ENCODE measurements at places on chromosomes 16 and 17.
A peak's percentile ranks its signal among the peaks of the same experiment; 100 is the strongest.

DNA sequence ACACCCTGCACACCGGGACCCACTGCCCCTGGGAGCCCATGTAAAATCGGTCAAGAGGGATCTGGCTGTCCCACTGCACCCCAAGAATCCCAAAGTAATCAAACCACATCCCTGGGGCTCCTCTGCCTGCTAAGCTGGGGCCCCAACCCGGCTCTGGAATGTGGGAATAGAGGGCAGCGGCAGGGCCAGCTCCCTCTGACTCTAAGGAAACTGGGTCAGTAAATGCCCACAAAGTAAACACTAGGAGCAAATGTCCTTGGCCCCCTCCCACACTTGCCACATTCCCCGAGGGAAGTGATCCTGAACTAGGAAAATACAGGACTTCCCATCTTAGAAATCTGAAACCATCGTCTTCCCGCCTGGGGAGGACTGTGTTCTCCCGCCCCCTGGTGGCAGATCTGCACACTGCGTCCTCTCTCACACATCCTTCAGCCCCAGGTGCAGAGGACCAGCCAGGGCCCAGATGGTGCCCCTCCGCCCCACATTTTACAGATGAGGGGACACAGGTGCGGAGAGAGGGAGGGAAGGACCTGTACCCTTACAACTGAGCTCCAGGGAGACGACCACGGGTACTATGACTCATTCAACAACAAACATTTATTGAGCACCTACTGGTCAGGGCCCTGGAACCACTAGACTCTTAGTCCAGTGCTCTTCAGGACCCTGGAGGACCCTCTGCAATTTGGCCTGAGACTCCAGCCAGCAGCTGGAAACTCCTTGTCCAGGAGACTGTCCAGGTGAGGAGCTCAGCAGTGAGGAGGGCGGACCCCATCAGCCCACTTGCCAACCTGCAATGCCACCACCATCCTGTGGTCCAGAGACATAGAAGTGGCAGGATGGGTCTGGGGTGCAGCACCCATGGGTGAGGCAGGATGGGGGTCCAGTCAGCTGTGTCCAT lies 10.1 kb downstream of the P3H4 start:
- peak; percentile 75 for DNase-seq

DNA sequence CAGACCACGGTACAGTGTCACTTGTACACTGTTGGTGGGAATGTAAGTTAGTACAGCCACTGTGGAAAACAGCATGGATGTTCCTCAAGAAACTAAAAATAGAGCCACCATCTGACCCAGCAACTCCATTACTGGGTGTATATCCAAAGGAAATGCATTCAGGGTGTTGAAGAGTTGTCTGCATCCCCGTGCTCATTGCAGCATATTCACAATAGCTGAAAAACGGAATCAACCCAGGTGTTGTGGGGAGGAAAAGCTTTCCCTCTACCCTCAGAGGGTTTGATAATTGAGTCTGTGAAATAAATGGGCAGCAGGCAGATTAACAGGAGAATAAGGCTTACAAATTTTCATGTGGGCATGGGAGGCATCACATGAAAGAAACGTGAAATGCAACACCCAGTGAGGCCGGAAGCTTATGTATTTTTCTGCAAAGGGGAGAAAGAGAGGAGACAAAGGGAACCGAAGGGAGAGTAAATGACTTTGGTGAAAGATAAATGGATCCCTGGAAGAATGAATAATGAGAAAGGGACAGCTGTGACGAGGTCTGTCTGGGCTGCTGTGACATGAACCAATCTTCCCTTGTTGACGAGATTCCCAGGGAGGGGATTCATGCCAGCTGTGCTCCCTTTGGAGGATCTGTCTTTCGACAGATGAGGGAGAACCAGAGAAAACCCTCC lies 106.2 kb downstream of the KCNJ12 start:
- DNase-seq, result no peak

DNA sequence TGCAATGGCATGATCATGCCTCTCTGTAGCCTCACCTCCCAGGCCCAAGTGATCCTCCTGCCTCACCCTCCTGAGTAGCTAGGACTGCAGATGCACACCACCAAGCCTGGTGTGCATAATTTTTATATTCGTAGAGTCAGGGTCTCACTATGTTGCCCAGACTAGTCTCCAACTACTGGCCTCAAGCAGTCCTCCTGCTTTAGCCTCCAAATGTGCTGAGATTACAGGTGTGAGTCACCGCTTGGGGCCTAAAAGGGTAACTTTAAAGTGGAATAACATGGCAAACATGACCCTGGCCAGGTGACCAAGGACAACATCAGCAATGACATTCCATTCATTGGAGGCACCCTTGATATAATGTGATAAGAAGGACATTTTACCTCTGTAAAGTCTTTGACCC lies 26.1 kb downstream of the HSBP1 start:
- DNase-seq, result no peak

GRCh38 chr16:64182985-64183384 lies 938.9 kb downstream of the CDH11 start:
- no peak for DNase-seq

GRCh38 chr16:12524658-12525057 lies 279.0 kb downstream of the CPPED1 start:
- no peak for DNase-seq

DNA sequence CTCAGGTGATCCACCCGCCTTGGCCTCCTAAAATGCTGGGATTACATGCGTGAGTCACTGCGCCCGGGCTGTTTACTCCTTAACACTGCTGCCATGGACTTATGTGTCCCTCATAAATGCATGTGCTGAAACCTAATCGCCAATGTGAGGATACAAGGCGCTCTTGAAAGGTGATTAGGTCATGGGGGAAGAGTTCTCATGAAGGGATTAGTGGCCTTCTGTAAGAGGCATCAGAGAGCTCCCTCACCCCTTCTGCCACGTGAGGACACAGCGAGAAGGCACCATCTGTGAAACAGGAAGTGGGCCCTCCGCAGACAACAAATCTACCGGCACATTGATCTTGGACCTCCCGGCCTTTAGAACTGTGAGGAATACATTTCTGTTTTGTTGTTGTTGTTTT lies 19.1 kb downstream of the ITPRIPL2 start:
- peak; percentile 21 for DNase-seq

DNA sequence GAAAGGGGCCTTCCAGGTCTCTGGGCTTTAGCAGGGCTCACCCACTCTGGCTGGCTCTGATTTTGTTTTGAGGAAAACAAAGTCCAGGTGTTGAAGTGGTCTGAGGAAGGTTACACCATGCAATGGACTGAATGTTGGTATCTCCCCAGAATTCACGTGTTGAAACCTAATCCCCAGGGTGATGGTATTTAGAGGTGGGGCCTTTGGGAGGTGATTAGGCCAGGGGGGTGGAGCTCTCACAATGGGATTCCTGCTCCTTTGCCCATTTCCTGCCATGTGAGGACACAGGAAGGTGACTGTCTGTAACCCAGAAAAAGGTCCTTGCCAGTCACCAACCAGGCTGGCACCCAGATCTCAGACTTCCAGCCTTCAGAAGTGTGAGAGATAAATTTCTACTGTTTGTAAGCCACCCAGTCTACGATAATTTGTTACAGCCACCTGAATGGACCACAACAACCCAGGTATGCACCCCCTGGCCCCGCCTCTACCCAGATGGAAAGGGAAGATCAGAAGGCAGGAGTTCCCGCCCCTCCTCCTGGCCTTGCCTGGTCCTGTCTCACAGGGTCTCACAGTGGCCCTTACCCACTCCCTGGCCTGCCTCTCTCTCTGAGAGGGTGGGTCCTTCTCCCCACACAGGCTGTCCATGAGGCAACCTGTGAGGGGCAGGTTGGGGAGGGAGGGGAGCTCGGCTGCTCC lies 32.0 kb downstream of the LRRC75A start:
- DNase-seq, result peak; percentile 58

GRCh38 chr17:74871356-74872076 lies 1.3 kb downstream of the FDXR start:
- no peak for DNase-seq

GRCh38 chr17:76530811-76531485 lies 6.6 kb downstream of the CYGB start:
- no peak for DNase-seq

DNA sequence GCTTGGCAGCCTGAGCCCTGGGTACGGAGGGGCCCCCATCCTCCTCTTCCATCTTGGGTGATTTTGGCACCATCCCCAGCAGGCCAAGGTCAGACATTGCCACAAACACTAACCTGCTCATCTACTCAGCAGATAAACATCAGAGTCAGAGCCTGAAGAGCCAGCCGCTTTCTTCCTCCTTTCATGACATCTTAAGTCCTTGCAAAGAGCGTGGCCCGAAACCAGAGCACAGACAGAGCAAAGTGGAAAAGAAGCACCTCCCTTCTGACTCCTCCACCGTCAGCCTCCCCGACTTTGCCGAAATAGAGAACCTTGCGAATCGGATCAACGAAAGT lies 60.4 kb upstream of the RPH3AL start:
- no peak for DNase-seq

- no peak for DNase-seq
Observed at GRCh38 chr16:1265090-1265630, 9.3 kb downstream of the TPSD1 start.

DNA sequence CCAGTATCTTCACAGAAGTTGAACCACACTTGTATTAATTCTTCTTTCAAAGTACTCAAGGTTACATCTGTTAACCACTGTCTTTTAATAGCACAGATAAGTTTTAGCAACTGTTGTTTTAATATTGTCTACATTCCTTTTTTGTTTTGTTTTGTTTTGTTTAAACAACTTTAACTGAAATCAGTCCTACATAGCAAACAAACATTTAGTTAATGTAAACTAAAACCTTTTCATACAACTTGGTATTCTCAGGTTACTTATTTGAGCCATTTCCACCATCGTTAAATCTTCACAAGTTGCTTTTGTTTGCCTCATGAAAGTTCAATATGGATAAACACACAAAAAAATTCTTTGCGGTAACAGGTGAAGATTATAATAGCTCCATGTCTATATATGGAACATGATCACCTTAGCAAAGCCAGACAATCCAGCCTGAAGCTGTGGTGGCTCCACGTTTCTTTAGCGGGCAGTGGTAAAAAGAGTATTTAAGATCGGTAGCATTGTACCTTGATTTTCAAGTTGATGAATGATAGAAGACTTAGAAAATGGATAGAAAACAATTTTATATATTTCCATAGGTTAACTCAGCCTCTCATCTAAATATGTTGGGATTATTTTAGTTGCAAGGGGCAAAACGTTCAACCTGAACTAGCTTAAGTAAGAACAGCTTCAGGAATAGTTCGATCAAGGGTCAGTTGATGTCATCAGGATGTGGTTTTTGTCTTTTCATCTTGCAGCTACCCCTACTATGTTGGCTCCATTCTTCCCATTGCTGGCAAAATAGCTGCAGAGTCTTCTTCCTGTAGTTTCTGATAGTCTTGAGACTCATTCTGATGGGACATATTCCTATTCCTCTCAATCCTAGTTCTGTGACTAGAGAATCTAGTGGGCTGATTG lies 182.8 kb downstream of the FTO start:
- DNase-seq, result no peak
